ENCODE measurements at places on chromosomes 1 and 21.

GRCh38 chr1:203440771-203441170 lies 34.8 kb upstream of the PRELP start:
- peak; percentile 93 for DNase-seq

GRCh38 chr1:224588515-224588914 lies 27.6 kb upstream of the CNIH3 start:
- no peak for DNase-seq

- DNase-seq = no peak
Measured at GRCh38 chr1:222384531-222384930, 163.4 kb downstream of the HHIPL2 start.

DNA sequence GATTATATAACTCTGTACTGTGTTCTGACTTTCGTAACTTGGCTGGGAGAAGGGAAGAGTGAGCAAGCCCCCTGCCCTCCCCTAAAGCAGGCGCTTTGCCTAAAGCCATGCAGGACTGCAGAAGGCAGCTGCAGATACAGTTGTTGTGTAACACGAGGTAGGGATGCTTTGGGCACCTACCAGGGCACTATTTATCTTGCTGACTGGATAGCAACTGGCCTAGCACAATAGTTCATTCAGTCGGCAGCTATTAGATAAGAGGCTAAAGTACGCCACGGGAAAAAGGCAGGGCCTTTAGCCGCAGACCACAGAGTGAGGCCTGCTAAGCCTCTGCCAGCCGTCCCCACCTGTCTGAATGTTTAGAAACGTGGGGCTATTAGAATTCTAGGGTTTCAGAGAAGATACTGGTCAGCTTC lies 80.9 kb downstream of the TTC3 start:
- no peak for DNase-seq

GRCh38 chr1:235073331-235073967 lies 55.2 kb downstream of the TOMM20 start:
- no peak for DNase-seq

- DNase-seq = no peak
Measured at GRCh38 chr1:58788259-58788658, 4.4 kb upstream of the JUN start.

DNA sequence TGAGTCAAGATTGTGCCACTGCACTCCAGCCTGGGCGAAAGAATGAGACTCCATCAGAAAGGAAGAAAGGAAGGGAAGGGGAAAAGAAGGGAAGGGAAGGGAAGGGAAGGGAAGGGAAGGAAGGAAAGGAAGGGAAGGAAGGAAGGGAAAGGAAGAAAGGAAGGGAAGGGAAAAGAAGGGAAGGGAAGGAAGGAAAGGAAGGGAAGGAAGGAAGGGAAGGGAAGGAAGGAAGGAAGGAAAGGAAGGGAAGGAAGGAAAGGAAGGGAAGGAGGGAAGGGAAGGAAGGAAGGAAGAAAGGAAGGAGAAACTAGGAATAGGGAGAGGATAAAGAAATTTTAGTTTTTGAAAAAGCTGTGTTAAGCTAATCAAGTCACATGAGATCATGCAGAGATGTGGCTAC lies 33.4 kb upstream of the NID1 start:
- DNase-seq = no peak

GRCh38 chr21:20999659-21000058 lies 1.4 kb downstream of the NCAM2 start:
- peak; percentile 54 for DNase-seq

DNA sequence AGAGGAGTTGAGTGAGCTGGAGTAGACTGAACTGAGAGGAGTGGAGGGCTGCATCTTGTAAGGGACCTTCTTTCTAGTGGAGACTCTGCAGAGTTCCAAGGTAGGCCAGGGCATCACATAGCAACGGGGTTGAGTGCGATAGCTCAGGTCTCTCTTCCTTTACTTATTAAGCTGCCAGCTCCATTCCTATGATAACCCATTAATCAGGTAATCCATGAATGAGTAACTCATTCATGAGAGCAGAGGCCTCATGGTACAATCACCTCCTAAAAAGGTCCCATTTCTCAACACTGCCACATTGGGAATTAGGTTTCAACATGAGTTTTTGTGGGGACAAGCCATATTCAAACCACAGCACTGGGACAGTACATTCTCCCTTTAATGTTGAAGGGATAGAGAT lies 21.3 kb downstream of the VN1R5 start:
- DNase-seq = no peak

GRCh38 chr1:109094377-109094803 lies 3.8 kb downstream of the TMEM167B start:
- DNase-seq = no peak

DNA sequence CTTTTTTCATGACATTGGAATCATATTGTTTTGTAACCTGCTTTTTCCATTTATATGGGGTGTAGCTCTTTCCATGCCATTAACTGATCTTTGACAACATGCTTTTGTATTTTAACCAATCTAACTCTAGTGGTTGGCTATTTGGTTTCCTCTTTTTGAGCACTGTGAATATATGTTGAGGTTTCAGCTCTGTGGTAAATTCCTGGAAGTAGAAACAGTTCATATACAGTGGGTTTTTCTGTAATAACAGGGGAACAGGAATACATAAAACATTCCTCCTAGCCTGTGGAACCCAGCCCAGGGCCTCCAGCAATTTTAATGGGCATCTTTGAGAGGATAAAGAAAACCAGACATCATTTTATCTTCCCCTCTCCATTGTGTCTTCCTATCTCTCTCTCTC lies 17.4 kb downstream of the AZIN2 start:
- DNase-seq = no peak

DNA sequence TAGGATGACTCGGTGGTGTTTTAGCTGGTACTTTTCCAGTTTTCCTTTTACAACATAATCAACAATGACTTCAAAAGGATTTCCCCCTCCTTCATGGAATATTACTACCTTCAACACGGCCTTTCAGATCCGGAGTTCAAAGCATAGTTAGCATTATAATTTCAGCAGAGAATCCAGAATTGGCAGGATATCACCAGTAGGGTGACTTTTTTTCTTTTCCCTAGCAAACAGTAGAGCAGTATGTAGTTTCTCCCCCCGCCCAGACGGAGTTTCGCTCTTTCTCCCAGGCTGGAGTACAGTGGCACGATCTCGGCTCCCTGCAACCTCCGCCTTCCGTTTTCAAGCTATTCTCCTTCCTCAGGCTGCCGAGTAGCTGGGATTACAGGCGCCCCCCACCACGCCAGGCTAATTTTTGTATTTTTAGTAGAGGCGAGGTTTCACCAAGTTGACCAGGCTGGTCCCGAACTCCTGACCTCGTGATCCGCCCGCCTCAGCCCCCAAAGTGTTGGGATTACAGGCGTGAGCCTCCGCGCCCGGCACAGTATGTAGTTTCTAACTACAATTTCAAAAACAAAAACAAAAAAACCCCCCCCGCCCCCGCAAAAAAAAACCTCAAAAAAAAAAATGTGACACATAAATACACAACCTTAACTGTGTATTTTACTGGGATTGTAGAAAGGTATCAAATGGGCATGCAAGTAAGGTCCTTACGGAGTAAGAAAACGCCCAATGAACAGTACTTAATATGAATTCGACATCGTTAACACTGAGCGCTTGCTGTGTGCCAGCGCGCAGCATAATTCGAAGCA lies 1.5 kb upstream of the COX20 start:
- peak; percentile 59 for DNase-seq

GRCh38 chr1:34057347-34058130 lies 107.5 kb downstream of the CSMD2 start:
- DNase-seq = no peak

- DNase-seq = no peak
Measured at GRCh38 chr1:85467929-85468540, 3.1 kb upstream of the DDAH1 start.

DNA sequence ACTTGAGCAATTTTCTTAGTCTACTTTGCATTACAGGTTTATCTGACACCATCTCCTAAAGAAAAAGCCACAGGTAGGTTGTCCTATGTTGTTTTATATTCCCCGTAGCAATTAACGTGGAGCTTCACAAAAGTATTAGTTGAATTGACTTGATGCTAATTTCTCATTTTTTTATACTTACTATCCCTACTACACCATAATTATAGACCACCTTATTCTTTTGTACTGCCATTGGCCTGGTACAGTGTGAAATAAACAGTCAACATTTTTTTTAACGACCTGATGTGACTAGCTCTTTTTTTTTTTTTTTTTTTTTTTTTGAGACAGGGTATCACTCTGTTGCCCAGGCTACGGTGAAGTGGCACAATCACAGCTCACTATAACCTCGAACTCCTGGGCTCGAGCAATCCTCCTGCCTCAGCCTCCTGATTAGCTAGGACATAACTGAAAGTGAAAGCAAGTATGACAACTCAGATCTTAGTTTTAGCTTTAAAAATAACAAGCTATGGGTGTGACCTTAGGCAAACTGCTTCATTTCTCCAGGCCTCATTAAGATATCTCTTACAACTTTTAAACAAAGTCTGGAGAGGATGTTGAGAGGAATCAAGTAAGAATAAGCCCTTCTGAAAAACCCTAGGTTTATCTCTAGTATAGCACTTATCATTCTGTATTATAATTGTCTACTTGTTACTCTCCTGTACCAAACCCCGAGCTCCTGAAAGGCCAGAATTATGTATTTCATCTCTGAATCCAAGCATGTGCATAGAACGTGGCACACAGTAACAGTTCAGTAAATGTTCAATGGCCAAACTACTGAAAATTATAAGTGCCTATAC lies 49.5 kb downstream of the LUZP1 start:
- DNase-seq = no peak

DNA sequence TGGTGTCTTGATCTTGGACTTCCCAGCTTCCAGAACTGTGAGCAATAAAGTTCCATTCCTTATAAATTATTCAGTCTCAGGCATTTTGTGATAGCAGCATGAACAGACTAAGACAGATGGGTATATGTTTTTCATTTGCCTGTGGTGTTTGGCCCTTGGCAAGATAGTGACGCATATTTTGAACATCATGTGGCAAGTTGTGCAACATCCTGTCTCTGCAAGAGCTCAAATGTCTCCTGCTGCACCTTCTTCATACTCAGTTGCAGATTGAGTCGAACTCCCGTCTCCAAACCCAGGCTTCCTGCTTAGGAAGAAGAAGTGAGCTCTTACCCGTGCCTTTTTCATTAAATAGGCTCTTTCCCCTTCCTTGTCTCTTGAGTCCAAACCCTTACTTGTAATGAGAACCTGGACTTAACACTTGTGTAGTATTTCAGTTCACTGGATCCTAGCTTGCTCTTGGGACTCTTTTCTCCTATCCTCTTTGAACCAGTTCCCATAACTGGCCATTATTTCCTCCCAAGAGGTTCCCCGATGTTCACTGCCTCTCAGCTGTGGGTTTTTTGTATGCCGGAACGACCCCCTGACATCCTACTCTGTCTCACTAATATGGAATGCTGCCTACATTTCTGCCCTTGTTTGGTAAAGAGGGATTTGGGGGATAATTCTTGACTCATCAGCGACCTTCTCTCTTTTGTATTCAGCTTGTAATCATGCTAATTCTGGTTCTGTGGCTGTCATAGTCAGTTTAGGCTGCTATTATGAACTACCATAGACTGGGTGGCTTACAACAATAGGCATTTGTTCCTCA lies 125.0 kb upstream of the KCNK2 start:
- DNase-seq = peak; percentile 91

DNA sequence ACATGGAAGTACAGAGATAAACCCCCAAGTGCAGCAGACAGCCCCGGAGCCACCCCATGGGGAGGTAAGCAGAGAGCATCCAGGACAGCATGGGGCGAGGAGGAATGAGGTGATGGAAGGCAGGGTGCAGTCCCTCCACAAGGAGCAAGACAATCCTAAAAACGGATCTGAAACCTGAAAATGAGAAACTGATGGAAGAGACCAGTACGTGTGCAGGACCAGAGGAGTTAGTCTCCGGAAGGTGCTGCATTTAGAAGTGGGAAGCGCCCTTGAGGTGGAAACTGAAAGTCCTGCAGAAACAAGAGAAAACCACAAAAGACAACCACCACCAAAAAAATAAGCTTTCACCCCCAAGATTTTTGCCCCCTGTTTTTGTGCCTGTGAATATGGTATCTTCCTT lies 17.4 kb upstream of the DDOST start:
- DNase-seq = no peak

GRCh38 chr1:40316595-40317393 lies at the start of gene COL9A2:
COL9A2 (minus strand) TSS chr1:40317286; CDS start chr1:40317197, 89 bp downstream.
- DNase-seq = no peak

DNA sequence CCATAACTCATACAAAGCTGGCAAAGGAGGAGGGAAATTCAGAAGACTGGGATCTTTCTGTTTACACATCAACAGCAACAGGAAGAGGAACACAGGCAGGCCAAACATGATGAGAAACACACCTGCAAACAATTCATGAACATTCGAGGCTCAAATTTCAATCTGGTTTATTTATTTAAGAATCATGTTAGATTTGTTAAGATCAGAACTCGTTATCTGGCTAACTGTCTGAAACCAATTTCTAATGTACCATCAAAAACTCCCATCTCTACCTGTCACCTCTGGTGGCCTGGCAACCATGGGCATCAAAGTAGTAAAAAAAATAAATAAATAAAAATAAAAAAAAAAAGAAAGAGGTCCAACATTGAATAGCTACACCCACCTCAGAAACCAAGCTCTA lies 9.8 kb downstream of the LBR start:
- DNase-seq = no peak

- no peak for DNase-seq
Measured at GRCh38 chr1:66641891-66642473, 108.0 kb downstream of the SGIP1 start.

DNA sequence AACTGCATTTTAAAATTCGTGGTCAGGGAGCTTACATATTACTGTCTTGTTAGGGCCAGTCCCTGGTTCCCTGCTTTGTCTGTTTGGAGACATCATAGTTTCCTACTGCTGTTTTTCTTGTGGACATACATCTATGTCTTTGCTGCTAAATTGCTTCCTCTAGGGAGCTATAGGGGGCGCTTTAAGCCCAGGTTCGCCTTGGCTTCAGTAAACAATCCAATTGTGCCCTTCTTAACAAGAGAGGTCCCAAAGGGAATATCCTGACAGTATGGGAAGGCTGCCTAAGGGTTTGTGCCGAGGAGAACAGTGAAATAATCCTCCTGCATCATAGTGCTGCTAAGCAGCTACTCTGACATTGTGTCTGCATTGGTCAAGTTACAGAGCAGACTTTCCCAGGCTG lies 112.5 kb downstream of the USH2A start:
- no peak for DNase-seq

GRCh38 chr1:212062832-212063438 lies 27.4 kb downstream of the DTL start:
- DNase-seq = peak; percentile 60

GRCh38 chr21:28100366-28100765 lies 892.3 kb downstream of the LTN1 start:
- no peak for DNase-seq

GRCh38 chr21:45487161-45487806 lies 55.0 kb downstream of the SLC19A1 start:
- no peak for DNase-seq

GRCh38 chr1:22826604-22827580 lies 116.3 kb downstream of the EPHB2 start:
- DNase-seq = peak; percentile 40

- no peak for DNase-seq
Measured at GRCh38 chr1:248844526-248844925, 6.5 kb downstream of the ZNF672 start.

DNA sequence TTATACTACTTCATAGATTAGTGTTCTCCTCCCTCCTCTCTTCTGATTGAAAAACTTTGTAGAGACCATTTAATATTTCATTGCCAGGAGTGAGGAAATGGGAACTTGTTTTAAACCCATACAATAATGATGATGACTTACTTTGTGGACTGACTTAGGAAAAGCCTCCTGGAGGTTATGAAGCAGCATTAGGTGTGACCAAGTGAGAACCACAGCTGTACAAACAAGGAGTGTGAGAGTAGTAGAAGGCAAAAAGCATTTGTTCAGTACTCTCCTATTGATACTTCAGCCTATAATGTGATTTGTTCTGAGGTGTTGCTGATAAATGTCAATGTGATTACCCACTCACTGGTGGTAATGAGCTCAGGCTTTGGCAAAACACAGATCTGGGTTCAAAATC lies 8.4 kb downstream of the TIPRL start:
- DNase-seq = no peak
